ENCODE measurements at places on chromosomes 13 and 19.

- peak; percentile 77 for DNase-seq
Measured at GRCh38 chr19:13033819-13034611, 38.7 kb downstream of the NFIX start.

DNA sequence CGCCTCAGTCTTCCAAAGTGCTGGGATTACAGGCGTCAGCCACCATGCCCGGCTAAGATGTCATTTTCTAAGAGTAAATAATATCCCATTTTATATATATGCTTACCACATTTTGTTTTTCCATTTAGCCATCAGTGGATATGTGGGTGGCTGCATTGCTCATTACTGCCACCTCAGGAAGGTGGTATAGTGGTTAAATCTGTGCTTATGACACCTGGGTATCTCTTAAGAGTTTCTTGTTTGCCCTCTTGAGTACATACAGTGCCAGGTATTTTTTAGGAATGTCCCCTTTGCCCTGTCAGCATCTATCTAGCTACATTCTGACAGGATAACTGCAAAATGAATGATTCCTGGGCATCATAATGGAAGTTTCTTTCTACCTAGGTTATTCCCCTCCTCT is 14.6 kb downstream of the ZNF69 start:
- DNase-seq = no peak

DNA sequence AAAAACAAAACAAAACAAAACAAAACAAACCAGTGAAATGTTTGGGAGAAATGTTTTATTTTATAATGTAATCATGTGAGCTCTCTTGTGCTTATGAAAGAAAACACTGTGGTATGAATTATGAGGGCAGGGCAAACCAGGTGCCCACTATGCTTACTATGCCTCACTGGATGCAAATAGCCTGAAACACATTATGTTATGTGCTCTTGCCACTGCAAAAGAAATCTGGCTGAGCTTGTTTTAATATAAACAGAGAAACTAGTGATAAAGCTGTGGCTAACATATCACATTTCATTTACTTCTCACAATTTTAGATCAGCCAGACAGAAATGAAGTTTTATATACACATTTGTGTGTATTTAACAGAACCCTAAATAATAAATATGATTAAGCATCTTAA is 8.7 kb upstream of the NBEA start:
- no peak for DNase-seq

GRCh38 chr19:51710163-51710562 is 13.6 kb downstream of the HAS1 start:
- DNase-seq = peak; percentile 64

GRCh38 chr13:22735011-22735995 is 445.5 kb upstream of the SGCG start:
- no peak for DNase-seq

GRCh38 chr13:43375797-43376465 is 352.5 kb downstream of the DNAJC15 start:
- DNase-seq = no peak

GRCh38 chr13:33351319-33351718 is 65.8 kb upstream of the STARD13 start:
- peak; percentile 57 for DNase-seq

- peak; percentile 83 for DNase-seq
Measured at GRCh38 chr13:43289470-43290255, 266.3 kb downstream of the DNAJC15 start.

DNA sequence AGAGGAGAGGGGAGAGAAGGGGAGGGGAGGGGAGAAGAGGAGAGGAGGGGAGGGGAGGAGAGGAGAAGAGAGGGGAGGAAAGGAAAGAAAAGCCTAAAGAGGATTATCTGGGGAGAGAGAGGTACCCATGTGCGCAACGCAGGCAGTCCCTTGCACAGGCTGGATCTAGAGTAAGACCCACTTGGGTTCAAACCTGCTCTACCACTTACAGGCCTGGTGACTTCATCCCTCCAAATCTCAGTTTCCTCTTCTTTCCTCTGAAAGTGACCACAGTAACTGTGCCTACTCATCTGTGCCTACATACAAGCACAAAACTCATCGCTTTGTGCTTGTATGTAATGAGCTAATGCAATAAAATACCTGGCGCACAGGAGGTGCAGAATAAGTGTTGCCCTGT is 732 bp upstream of the MAP1S start:
- no peak for DNase-seq

GRCh38 chr13:29028868-29029267 is 208.7 kb downstream of the MTUS2 start:
- DNase-seq = no peak

DNA sequence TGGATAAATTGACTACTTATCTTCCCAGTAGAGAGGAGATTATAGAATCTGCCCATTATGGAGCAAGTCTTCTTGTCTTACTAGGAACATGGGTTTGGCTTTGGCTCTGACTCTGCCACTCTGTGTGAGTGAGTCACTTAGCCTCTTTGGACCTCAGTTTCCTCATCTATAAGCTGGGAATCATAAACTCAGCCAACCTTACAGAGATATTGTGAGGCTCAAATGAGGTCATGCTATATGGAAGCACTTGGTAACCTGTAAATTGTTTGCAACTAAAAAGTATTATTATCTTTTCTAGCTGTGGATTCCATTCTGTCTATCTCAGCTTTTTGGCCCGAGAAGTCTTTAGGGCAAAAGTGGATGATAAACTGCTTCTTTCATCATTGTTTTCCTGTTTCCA is 186.8 kb upstream of the TSC22D1 start:
- no peak for DNase-seq

GRCh38 chr13:87798536-87798935 is 127.4 kb downstream of the SLITRK5 start:
- DNase-seq = no peak

GRCh38 chr19:33815380-33816340 is 19.0 kb downstream of the KCTD15 start:
- DNase-seq = no peak

DNA sequence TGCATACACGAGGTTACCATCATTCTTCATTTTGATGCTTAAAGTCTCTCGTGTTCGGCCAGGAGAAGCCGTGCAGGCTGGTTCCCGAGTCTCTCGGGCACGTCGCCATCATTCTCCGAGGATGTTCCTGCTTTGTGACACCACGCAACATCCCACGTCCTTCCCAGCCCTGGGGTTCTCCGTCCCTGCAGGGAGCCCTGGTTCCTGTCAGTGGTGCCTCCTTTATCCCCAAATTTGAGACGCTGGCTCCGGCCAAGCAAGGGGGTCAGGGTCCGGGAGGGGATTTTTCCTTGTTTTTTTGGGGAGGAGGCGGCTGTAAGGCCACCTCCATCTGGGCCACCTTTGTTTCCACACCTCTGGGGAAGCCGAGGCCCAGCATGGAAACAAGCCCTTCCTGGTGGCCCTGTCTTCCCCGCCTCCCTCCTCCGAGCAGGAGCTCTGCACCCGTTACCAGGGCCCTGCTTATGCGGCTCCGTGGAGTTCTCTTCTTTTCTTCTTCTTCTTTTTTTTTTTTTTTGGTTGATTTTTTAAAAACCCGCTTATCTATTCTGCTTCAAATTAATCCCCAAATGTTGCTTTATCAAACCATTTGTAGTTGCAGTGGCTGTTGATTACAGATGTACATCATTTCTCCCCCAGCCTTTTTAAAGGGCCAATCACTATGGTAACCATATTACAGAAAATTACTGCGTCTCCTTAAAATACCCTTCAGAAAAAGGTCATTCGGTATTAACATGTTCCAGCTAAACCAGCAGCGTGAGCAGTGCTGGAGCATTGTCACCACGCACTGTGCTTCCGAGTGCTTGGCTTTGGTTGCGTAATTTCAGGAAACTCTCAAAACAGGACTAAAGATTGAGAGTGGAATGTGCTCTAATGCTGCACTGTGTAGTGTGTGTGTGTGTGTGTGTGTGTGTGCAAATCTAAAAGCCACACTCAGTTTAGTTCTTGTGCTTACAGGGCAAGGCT is 50.4 kb downstream of the TEX29 start:
- DNase-seq = peak; percentile 50

GRCh38 chr13:43319617-43320444 is 296.4 kb downstream of the DNAJC15 start:
- DNase-seq = no peak

GRCh38 chr13:25319771-25320170 is 18.3 kb downstream of the NUP58 start:
- no peak for DNase-seq

GRCh38 chr19:4814625-4815425 is 16.7 kb downstream of the TICAM1 start:
- peak; percentile 95 for DNase-seq

DNA sequence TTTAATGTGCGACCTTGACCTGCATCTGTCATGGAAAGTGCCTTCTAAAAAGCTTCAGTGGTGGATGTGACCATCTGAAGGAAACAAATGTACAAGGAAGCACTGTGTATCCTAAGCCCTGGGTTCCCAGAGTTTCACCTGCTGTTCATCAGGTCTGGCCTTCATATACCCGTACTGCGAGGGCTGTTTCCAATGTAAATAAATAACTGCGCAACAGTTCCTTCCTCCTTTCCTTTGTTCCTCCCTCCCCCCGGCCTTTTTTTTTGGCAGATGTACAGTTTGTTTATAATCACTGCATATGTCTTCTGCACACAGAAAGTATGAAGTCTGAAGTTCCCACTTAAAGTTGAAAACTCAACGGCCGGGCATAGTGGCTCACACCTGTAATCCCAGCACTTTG is 5.2 kb downstream of the FAAP24 start:
- no peak for DNase-seq

DNA sequence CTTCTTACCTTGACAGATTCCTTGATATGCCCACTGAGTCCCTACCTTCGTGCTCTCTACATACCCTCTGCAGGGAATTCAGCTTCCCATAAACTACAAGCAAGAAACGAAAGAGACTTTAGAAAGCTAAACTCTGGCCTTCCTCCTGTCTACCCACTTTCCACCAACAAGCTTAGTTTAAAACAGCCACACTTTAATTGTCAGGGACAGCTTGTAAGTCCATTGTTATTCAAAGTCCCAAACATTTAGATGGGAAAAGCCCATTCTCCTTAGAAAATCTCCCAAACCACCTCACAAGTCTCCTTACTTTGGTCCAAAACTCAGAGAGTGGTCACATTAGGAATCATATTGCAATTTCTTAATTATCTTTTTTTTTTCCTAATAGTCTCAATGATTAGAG is 2695.8 kb downstream of the PCDH9 start:
- DNase-seq = no peak

DNA sequence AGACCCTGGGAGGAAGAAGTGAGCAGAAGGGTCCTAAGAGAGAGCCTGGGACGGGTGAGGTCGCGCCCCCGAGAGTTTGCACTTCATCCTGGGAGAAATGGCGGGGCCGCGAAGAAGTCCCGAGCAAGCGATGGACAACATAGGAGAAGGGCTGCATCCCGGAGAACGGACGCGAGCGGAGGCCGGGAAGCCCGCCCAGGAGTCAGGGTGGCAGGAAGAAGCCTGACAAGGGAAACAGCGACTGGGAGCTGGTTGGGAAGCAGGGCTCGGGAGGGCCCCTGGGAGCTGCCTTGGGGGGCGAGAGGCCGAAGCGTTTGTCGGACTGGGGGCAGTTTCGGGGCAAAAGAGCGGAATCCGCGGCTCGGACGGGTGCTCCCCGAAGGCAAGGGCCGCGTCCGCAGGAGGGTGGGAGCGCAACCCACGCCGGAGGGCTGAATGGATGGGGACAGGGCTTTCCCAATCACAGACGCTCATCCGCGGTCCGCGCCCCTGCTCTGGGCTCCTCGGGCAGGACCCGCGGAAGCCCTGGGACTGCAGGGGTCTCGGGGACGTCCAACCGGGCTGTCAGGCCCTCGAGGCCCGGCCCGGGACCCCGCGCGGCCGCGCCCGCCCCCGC is 469 bp downstream of the ABHD17A start:
- no peak for DNase-seq

DNA sequence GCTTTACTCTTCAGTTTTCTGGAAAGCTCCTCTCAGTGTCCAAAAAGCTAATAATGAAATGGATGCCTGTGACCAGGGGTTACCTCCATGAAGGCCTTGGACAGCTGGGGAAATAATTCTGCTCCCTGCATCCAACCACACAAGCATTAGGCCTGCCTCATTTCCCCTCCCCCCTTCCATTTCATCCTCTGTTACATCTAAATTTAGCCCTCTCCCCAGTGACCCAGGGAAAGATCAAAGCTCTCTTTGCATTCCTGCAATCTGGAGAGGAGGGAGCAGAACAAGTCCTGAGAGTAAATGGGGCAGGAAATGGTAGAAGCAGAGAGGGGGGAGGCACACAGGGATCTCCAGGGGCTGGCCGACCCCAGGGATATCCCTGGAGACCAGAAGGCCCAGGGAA is 452.7 kb downstream of the TSHZ3 start:
- DNase-seq = no peak

DNA sequence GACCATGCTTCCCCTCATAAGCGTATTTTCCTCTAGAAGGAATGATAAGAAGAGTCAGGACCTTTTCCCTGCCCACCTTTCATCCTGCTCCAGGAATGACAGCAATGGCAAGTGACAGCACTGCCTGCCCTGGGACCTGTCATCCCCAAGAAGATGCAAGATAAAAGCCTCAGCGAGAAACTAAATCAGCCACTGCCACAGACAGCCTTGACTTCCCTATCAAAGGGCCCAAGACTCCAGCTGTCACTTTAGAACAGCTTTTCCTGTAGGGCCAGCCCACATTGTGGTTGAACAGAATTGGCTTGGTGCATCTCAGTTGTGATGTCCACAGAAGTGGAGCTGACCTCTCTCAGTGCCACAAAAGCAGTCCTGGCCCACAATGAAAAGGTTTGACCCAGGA is 1.1 kb downstream of the RAB8A start:
- DNase-seq = no peak

- peak; percentile 40 for DNase-seq
Measured at GRCh38 chr19:39199025-39199424, 2.3 kb downstream of the NCCRP1 start.

GRCh38 chr19:38367041-38367440 is 7.3 kb upstream of the PSMD8 start:
- no peak for DNase-seq

DNA sequence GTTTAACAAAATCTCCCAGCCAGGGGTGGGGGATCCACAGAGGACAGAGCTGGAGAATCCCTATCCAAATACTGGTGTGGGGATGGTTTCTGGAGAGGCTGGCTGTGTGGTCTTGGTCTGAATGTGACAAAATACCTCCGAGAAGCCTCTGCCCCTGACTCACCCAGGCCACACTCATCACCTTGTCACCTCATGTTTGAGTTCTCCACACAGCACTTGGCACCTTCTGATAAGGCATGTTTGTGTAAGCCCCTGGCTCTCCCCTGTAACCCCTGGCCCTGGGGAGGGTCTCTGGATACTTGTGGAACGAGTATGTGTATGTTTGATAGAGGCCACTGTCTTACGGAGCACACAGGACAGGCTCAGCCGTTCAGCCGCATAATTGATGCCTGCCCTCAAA is 14.7 kb downstream of the TECR start:
- no peak for DNase-seq

DNA sequence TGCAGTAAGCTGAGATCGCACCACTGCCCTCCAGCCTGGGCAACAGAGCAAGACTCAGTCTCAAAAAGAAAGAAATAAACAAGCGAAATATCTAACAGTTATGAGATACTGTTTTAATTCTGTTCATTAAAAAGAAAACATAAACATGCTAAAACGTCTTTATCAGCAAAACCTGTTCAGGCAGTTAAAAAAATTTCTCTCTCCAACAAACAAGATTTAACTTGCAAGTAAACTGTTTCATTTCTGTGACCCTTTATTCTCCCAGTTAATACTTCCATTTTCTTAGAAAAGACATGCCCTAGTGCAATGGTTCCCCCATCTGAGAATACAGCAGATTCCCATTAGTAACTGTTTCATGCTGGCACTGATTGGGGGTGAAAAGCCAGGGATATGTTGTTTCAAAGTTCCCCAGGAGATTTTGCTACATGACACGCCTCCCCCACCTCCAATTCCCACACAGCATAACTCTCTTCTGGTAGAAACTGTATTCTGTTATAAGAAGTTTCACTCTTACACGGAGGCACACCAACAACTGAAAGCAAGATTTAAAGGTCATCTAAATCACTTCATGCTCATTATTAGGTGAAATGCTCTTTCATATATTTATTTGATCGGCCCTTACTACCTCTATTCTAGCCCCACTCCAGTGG is 24.4 kb downstream of the ELF1 start:
- DNase-seq = no peak
